ENCODE measurements at places on chromosomes 16 and 17.

- no peak for DNase-seq
Observed at GRCh38 chr17:3475812-3476610, at the start of gene ASPA. TSS of gene ASPA (plus strand) at chr17:3475997. CDS start at chr17:3476160, 163 bp downstream.

DNA sequence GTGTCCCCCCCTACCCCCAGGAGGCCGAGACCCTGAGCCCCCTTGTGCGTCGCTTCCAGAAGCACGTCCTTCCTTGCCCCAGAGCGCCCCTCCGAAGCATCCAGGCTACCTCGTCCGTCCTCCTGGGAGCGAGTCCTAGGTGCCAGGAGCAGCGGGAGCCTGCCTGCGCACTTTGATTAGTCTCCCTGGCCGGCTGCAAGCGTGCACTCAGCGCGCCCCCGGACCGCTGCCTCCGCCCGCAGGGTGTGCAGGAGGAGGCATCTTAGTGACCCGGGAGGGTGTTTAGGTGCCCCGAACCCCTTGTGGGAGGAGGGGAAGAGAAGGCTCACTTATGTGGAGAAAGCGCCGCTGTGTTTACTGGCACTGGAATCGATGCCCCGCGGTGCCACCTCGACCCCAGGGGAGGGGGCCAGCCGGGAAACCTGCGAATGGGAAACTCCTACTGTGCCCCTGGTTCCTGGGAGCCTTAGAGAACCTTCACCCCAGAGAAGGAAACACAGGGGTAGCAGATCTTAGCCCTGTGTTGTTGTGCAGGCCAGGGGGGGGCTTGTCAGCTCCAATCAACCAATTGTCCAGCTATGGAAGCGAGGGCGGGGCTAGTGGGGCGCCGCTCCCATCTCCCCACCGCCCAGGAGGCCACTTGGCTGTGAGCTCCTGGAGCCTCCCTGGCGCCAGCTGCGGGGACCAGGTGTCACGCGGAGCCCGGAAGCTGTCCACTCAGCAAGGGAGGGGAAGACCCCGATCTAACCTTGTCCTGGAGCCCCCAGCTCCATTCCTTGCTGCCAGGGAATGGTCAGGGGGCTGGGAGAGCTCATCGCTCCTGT, 922.8 kb upstream of the EEF2KMT start:
- no peak for DNase-seq

DNA sequence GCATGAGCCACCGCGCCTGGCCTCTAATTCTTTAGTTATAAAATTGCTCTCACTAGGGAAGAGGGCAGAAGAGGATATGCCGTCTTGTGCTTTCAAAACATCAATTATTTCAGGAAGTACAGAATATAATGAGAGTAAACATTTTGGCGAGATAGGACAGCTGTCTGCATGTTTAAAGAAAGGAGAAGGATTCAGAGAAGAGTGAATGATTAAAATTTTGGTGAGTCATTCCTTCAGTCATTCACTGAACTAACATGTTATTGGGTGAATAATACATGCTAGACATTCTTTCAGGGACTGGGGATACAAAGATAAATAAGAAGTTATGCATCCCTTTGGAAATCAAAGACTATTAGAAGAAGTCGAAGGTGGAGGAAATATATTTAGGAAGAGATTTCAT, 590.3 kb upstream of the GOT2 start:
- peak; percentile 3 for DNase-seq

DNA sequence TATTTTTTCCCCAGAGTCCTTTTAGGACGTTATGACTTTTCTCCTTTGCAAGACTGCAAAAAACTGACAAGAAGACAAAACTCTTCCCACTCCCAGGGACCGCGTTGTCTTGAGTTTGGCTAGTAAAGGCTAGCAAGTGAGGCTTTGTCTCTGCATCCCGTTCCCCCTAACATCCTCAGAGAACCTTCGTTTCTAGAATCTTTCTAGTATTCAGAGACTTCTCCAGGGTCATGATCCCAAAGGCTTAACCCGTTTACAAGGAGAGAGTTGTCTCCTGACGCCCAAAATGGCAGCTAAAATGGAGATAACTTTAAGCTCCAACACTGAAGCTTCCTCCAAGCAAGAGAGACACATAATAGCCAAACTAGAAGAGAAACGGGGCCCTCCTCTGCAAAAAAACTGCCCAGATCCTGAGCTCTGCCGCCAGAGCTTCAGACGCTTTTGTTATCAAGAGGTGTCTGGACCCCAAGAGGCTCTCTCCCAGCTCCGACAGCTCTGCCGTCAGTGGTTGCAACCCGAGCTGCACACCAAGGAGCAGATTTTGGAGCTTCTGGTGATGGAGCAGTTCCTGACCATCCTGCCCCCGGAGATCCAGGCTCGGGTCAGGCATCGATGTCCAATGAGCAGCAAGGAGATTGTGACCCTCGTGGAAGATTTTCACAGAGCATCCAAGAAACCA, 843 bp downstream of the ZNF174 start:
- peak; percentile 13 for DNase-seq
